ENCODE measurements at places on chromosomes 12 and 14.

DNA sequence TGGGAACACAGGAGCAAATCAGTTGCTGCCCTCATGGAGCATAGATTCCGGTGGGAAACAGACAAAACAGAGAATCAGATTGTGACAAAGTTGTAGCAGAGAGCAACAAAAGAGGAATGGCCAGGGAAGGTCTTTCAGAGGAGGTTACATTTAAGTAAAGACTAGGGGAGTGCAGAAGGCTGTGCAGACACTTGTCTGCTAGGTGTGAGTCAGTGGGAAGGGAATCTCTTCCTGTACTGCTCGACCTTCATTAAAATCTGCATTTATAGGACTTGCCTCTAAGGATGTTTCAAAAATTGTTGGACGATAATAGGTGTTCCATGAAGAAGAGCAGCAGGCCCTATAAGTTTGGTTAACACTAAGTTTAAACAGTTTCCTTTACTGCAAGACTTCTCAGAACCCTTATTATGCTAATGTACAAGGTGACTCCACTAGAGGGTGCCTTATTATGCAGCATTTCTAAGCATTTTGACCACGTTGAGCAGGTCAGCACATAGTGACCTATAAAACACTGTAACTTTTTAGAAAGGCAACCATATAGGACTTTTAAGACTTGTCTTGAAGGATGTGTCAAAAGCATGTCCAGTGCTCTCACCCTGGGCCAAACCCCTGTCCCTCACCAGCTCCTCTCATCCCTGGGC lies 91.8 kb upstream of the RIC8B start:
- no peak for DNase-seq

- no peak for DNase-seq
These were observed 126.9 kb downstream of the DUSP6 start for GRCh38 chr12:89225401-89225800.

GRCh38 chr12:49244176-49244575 lies 20.7 kb upstream of the TUBA1C start:
- DNase-seq: no peak

DNA sequence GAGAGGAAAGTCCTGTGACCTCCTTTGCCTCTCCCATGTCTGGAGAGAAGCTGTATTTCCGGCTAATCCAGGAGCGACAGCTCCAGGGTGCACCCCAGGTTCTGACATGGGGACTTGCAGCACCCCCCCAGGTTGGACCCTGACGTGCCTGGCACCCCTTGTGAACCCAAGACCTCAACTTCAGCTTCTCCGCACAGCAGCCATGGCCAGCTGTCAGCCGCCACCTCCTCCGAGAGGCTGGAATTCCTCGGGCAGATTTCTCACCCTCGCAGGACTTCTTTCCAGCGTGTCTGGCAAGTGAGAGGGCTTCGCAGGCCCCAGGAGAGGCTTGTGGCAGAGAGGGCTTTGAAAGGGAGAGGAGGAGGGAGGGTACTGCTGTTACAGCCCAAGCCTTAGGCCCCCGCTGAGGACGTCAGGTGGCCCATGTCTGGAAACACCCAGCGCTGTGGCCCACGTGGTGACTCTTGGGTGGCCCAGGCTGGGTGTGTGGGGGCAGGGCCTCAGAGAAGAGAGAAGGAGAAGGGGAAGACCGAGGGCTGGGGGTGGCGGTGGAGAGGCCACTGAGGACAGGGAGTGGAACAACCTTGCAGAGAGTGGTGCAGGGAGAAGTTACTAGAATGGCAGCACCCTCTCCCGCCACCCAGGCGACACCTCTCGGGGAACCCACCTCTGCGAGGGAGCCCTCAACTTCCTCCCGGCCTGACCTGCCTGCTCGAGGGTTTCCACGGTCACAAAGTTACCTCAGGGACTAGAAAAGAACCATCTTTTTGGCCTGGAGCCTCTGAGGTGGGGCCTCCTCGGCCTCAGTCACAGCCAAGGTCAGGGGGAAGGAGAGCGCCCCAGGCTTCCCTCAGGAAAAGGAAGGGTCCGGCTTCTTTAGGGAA lies 11.7 kb upstream of the RPS6KL1 start:
- no peak for DNase-seq

- DNase-seq: no peak
These were observed 79.9 kb downstream of the ARF6 start for GRCh38 chr14:49972823-49973222.

DNA sequence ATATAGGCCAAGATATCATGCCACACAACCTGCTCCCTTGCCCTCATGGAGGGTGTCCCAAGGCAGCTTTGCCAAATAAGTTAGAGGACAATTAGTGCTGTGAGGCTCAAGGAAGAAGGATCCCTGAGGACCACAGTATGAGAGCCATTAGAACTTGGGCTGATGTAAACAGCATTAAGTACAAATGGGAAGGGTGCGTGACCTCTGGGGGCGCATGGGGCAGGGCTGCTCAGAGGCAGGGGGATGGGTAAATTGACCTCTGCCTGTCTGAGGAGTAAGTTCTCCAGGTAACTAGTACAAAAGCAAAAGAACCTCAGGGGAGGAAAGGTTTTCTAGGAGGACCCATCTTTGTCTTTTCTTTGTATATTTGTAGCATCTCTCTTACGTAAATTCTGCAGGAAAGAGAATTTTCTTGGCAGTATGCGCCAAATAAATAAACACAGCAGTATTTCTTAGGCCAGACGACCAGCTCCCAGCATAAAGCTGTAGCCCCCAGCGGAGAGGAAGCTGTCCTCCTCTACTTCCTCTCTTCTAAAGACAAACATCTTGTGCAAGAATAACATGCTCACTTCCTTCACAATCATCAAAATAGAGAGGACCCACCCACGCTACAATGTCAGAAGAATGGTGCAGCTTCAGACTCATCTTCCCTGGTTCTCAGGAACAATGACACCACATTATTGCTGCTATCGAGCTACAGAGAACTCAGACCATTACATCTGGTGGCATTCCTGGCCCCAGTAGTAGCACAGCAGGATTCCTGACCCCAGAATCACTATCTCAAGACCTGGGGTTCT lies 16.4 kb upstream of the VWF start:
- peak; percentile 15 for DNase-seq

DNA sequence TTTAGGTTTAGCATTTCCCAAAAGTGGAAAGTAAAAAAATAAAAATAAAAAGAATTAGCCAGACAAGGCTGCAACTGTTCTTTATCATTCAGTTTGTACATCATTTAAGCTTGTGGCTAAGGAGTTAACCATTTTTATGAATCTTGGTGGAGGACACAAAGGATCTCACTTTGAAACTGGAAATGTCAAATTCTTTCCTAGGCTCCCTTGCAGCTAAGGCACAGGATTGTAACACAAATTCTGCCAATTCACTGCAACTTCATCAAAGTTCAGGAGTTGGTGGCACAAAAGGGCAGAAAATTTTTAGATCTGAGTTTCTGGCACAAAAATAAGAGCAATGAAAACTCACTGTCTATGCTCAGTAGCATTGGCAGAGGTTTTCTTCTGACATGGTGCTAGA lies 211.2 kb upstream of the SYT10 start:
- no peak for DNase-seq

GRCh38 chr12:52319097-52319496 lies 2.1 kb downstream of the KRT83 start:
- no peak for DNase-seq

DNA sequence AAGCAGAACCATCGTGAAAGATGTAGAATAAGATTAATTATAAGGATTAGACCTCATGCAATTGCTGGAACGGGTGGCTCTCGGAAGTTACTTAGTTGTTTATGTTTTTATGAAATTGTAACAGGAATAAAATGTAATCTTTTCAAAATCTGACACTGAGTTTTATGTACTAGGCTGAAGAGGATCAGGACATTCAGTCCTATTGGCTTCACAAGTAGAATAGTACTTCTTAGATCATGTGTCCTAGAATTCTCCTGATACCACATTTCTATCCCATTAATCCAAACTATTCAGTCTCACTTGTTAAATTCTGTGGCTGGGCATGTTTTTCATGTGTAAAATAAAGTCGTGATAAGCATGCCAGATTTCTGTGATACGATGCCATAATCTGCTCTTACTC lies 423.5 kb upstream of the OR4E1 start:
- no peak for DNase-seq

DNA sequence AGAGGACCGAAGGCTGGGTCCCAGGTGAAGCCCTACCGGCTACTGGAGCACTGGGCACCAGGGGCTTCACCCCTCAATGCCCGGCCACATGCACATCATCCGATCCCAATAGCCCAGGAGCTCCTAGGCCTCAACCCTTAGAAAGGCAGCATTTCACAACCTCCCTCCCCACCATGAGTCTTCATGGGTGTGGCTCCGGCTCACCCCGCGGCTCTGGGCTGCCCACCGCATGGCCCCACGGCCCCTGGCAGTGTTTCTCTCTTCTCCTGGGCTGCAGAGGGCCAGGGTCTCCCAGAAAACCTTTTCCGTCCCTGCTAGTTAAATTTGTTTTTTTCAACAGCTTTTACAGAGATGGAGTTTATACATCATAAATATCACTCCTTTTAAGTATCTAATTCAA lies 28.6 kb upstream of the DLK1 start:
- no peak for DNase-seq

DNA sequence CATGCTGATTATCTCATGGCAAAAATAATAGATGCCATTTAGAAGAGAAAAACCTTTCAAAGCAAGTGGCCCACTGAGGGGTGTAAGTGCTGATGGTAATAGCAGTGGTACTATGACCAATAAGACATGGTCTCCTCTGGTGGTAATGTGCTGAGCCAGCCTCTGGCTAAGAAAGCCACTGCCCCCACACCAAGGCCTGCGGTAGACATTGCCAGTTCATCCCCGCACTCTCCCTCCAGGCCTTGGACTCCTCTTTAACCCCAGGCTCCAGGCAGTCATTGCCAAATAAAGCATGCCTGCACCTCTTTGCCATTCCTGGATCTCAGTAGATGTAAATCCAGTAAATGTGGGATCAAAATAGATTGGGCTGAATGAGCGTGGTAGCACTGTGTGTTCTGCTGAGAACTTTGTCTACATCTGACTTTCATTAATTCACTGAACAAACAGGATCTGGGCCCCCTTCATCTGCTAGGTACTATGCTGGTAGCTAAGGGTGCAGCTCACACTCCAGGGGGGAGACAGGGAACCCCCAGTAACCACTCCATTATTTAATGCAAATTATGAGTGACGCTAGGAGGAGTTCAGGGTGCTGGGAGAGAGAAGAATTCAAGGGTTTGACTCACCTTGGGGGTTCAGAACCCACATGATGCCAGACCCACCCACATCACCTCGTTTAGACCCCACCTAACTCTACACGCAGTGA lies 89.3 kb downstream of the BCL11B start:
- no peak for DNase-seq

GRCh38 chr12:105214148-105214547 lies 21.8 kb downstream of the APPL2 start:
- DNase-seq: no peak

DNA sequence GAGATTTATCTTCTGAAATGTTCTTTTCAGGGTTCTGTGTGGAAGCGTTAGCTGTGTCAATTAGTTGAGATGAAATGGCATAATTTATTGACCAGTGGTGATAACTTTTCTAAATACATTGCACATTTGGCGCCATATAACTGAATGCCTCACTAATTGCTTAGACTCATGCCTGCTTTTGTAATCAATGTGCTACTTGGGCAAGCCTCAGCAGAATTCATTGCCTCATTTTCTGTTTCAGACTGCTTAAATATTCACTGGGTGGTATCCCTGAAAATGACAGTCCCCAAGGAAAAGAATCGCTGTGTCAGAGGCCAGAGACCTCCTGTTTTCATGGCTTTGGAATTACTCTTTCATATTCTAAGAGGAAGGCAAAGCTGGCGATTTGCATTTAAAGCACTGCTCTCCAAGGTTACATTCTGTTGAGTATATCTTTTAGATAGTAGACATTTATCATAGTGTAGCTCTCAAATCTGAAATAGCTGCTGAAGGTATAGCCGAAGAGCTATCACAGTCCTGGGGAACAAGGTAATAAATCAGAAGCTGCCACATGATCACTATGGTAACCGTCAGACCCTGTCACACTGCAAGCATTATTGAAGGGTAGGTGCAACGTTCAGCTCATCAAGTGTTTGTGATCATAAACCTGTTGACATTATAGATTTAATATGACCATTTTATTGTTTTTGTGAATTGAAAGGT lies 297.3 kb upstream of the E2F7 start:
- no peak for DNase-seq

- no peak for DNase-seq
These were observed 236.2 kb downstream of the AKAP6 start for GRCh38 chr14:32565256-32565655.

DNA sequence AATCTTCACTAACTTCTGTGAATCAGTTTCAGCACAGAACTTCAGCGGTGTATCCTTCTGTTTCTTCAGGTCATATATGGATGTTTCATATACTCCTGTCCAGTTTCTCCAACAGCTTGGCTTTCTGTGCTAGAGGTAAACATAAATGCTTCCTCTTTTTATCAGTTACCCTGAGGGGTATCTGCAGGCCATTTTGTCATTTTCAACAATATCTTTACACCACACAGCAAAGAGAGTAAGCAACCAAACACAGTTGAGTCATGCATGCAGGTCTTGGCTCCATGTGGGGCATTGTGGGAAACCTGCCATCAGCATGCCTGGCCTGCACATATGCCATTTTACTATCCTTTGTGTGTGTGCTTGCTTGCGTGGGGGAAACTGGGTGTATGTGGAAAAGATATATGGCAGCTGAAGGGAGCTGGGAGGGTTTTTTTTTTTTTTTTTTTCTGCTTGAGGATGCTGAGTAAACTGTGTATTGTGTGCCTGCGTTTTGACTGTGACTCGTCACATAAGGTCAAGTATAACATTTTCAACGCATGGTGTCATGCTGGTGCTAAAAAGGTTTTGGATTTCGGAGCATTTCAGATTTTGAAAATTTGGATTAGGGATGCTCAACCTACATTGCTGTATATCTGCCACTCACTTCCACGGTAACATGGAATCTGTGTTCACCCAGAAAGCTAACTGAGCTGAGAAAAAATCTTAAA lies 56.1 kb upstream of the YARS2 start:
- no peak for DNase-seq

- DNase-seq: no peak
These were observed 5.1 kb downstream of the TESC start for GRCh38 chr12:117093918-117094630.

GRCh38 chr12:94553130-94553519 lies 93.5 kb upstream of the CEP83 start:
- peak; percentile 81 for DNase-seq

- no peak for DNase-seq
These were observed 343.9 kb downstream of the NPAS3 start for GRCh38 chr14:33282331-33283230.

GRCh38 chr14:50113381-50114035 lies 2.9 kb downstream of the VCPKMT start:
- no peak for DNase-seq

- DNase-seq: no peak
These were observed 260.9 kb downstream of the ITPR2 start for GRCh38 chr12:26572137-26572536.

- no peak for DNase-seq
These were observed 85.2 kb downstream of the PAX9 start for GRCh38 chr14:36746872-36747271.

- no peak for DNase-seq
These were observed 77.1 kb upstream of the ANKS1B start for GRCh38 chr12:100061814-100062213.

GRCh38 chr12:49954863-49955830 lies 4.6 kb downstream of the AQP2 start:
- no peak for DNase-seq
